Mononuclear cell (primary cell): ENCODE measurements at places on chromosomes 2 and 18. TPM values are rescaled to one million over a fixed set of nuclear protein-coding genes. Genes with fewer than 3 reads are reported as not detected.

REG3G gene
- total RNA-seq: not detected

TMEM178A gene
- total RNA-seq: not detected

AGAP1 gene
- total RNA-seq: 2.7 TPM

LRRTM4 gene
- 0.10 TPM for total RNA-seq

SLC16A14 gene
- 0.31 TPM for total RNA-seq

NTSR2 gene
- not detected for total RNA-seq

WNT6 gene
- total RNA-seq: not detected

MAB21L4 gene
- not detected for total RNA-seq

AOX1 gene
- not detected for total RNA-seq

SCYGR4 gene
- not detected for total RNA-seq

REG1B gene
- total RNA-seq: not detected

ZFAND2B gene
- total RNA-seq: 41.6 TPM

FEV gene
- not detected for total RNA-seq

GTF2A1L gene
- not detected for total RNA-seq

SGPP2 gene
- 0.94 TPM for total RNA-seq

EFHD1 gene
- total RNA-seq: 0.42 TPM

RESP18 gene
- not detected for total RNA-seq

FAM228A gene
- total RNA-seq: 0.10 TPM

FOXI3 gene
- total RNA-seq: not detected

XDH gene
- total RNA-seq: not detected
